GM12891 (cell line): ENCODE measurements at places on chromosomes 4 and X.

DNA sequence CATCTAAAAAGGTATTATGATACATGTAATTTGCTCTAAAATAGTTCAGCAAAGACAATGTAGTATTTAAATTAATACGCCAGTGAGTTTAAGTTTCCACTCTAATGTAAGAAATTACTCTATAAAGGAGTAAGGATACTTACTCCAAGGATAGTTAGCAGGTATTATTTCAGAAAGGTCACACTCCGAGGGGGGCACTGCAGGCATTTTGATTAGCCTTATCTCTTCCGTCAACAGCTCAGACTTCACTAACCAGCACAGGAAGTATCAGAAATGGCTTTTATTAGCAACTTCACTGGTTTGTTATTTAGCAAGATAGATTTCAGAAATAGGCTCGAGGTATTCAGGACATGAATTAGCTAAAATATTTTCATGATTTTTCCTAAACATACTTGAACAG, 127.0 kb downstream of the COX18 start:
- no peak for DNase-seq

DNA sequence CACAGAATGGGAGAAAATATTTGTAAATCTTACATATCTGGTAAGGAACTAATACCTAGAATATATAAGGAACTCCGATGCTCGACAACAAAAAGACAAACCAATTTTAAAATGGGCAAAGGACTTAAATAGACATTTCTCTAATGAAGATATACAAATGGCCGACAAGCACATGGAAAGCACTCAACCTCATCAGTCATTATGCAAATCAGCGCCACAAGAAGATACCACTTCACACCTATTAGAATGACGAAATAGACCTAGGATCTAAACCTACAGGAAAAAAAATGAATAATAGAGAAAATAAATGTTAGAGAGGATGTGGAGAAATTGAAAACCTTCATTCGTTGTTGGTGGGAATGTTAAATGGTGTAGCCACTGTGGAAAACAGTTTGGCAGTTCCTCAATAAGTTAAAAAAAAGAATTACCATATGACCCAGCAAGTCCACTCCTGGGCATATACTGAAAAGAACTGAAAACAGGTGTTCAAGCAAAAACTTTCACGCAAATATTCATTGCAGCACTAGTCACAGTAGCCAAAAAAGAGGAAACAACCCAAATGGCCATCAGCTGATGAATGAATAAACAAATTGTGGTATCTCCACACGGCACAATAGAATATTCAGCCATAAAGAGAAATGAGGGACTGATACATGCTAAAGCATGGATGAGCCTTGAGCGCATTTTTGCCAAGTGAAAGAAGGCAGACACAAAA, 57.3 kb upstream of the WDR19 start:
- DNase-seq, result no peak

- no peak for DNase-seq
Measured at GRCh38 chr4:186622788-186623464, 67.6 kb upstream of the MTNR1A start.

GRCh38 chrX:13364230-13364857, 44.5 kb upstream of the ATXN3L start:
- no peak for DNase-seq

GRCh38 chrX:104918122-104918521, 302.4 kb downstream of the TEX13A start:
- no peak for DNase-seq

DNA sequence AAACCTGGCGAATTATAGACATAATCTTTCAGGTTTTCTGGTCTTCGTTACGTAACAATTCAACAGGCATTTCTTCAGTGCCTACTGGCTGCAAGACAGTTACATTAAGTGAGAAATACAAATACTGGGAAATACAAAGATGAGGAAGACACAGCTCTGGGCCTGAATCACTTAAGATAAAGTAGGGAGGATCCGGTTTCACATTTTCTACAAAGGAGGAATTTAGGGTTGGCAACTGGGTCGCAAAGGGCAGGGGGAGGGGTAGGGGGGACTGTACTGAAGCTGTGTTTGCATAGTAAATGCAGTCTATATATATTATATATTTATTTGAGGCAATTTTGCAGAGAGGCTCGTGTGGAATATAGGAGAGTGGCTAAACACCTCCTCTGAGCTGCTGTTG, 107.4 kb downstream of the MAML3 start:
- no peak for DNase-seq

DNA sequence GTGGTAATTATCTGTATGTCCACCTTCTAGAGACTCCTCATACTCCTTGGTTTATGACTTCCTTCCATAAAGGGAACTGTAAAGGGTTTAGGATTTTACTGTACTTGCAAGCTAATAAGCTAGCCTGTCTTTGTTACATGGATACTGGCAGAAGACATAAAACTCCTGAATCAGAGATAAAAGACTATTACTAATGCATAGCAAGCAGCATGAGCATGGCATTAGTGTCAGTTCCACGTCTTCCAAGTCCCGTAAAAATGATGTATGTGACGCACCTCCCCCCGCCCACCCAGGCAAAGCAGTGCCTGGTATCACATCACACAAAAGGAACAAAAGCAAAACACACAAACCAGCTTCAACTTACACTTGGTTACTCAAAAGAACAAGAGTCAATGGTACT, 71.0 kb downstream of the SLC10A6 start:
- DNase-seq, result no peak

DNA sequence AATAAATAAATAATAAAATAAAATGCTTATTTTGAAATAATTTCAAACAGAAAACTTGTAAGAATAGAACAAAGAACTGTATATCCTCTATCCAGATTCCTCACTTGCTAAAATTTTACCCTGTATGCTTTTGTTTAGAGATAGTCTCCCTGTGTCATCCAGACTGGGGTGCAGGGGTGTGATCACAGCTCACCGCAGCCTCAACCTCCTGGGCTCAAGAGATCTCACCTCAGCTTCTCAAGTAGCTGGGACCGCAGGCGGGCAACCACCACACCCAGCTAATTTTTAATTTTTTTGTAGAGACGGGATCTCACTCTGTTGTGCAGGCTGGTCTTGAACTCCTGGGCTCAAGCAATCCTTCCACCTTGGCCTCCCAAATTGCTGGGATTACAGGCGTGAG, 17.5 kb upstream of the ARAF start:
- no peak for DNase-seq

DNA sequence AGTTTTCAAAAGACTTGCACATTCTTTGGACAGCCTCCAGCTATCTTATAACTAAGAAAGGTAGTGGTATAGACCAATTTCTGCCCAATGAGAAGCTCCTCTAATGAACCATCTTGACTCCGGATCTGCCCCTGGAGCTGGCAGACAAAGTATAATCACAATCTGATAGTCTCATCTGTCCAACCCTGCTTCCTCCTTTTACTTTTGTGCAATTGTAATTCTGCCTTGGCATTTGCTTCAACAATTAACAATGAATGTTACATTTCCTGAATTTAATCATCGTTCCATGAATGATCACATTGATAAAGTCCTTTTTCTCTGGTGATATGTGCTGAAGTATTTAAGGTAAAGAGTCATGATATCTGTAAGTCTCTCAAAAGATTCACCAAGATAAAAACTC, 27.8 kb downstream of the FRYL start:
- no peak for DNase-seq

DNA sequence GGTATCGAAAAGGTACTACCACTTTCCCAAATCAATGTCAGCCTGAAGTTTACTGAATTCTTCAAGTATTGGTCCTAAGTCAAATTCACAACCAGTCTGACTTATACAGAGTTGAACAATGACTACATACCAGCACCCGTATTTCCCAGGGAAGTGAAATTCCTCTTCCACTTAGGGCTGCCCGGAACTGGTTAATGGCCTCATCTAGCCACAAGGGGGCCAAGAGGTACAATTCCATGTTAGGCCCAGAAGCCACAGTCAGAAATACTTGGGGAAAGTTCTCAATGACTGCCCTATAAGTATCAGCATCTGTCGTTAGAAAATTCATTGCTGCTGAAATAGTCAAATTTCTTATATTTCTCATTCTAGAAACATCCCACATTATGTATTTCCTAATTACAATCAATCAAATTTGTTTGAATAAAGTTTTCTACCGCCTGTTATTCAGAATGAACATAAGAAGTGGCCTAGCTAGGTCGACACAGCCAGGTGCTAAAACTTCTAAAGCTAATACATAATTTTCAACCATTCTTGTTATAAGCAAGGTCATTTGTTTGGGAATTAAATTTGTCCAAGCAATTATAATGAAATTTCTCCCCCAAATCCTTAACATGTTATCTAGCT, 5.6 kb upstream of the PCDH7 start:
- DNase-seq, result no peak

GRCh38 chr4:71296945-71297344, 41.9 kb upstream of the SLC4A4 start:
- DNase-seq, result no peak

GRCh38 chrX:110536816-110537215, 178.2 kb downstream of the RTL9 start:
- DNase-seq, result no peak

DNA sequence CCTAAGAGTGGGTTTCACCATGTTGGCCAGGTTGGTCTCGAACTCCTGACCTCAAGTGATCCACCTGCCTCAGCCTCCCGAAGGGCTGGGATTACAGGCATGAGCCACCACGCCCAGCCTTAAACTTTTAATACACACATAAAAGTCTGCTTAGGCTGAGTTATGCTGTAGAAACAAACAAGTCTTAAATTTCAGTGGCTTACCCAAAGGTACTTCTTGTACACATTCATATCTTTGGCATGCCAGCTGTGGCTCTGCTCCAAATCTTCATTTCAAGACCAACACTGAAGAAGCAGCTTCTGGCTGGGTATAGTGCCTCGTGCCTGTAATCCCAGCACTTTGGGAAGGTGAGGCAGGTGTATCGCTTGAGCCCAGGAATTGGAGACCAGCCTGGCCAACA, 80.3 kb downstream of the PPEF2 start:
- no peak for DNase-seq

GRCh38 chr4:11614426-11614825, 185.7 kb upstream of the HS3ST1 start:
- no peak for DNase-seq

DNA sequence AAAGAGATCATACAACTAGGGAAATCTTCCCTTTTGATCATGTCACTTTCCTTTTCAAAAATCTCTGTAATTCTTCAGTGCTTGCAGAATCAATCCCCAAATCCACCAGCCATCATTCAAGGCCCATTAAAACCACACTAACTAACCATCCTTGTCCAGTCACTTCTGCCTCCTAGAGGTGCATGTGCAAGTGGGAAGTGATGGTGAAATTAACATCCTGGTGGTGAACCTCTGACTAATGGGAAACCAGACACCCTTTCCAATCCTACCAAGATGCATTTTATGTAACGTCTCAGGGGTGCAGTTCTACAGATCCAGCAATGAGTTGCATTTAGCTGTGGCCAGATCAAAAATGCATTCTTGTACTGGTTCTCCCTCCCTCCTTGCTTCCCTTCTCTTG, 341.8 kb downstream of the RAPGEF2 start:
- DNase-seq, result no peak

- no peak for DNase-seq
Measured at GRCh38 chrX:276581-277201, 4.5 kb upstream of the PLCXD1 start.
